Right renal pelvis (tissue), 4 donors: ENCODE measurements at places on chromosomes 7 and 10. TPM values are rescaled to one million over a fixed set of nuclear protein-coding genes. Genes with fewer than 3 reads are reported as not detected.
A peak's percentile ranks its signal among the peaks of the same experiment; 100 is the strongest.

Gene CDK14
- polyA plus RNA-seq = 30.3 TPM

Gene ATXN7L1
- 9.4 TPM for polyA plus RNA-seq

Gene ADIRF
- polyA plus RNA-seq = 11.3 TPM

Gene SLC13A1
- 22.8 TPM for polyA plus RNA-seq

GRCh38 chr10:85047979-85048378 is 719.6 kb downstream of the CCSER2 start:
- DNase-seq = no peak

DNA sequence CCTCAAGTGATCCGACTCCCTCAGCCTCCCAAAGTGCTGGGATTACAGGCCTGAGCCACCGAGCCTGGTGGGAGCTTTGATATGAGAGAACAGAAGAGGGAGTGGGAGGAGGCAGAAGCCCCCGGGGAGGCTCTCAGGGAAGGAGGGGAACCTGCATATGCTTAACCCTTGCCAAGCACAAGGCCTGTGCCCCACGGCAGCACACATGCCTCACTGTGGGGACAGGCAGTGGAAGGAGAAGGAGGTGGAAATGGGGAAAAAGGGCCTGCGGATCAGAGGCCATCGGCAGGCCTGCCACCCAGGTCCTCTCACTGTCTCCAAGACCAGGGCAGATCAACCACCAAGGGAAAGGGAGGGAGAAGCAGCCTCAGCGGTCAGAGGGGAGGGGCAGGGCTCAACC is 7.2 kb upstream of the GRID1 start:
- DNase-seq = no peak

DNA sequence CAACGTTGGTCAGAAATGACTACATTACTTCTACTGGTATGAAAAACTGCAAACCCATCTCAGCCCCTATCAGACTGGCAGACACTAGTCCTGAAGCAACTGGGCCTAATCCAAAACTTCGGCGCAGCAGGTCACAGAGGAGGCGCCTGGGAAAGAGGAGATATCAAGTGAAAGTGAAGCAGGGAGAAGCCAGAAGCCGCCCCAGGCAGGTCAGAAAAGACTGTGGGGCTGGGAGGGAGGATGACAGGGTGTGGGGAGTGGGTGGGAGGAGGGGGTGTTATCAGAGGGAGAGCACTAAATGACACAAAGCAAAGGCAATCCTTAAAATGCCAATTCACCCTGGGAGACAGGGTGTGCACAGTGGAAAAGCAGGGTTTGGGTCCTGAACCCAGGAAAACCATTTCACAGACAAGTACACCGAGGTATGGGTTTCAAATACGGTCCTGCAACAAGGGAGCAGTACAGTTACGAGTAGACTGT is 731 bp downstream of the CHCHD3 start:
- DNase-seq = no peak

GRCh38 chr10:96596422-96597407 is 9.9 kb upstream of the TM9SF3 start:
- DNase-seq = no peak

DNA sequence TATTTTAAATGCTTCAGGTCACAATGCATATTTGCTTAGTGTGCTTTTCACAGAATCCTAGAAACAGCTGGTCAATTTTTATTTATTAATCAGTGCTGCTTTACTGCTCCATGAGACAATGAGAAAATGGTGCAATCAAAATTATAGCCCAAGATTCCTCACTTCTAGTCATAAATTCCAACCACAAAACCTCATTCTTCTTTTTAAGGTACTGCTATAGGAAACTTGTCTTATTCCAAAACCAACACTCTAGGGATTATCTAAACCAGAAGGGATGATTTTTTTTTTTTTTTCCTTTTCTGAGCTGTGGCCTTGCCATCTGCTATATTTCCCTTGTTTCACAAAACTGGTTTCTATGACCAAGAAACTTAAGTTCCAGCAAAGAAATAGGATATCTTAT is 64.0 kb upstream of the SEMA3A start:
- no peak for DNase-seq

- peak; percentile 38 for DNase-seq
These were observed 194.8 kb upstream of the KMT2E start for GRCh38 chr7:104818961-104819880.

GRCh38 chr10:13528123-13528874 is 515 bp downstream of the BEND7 start:
- no peak for DNase-seq

DNA sequence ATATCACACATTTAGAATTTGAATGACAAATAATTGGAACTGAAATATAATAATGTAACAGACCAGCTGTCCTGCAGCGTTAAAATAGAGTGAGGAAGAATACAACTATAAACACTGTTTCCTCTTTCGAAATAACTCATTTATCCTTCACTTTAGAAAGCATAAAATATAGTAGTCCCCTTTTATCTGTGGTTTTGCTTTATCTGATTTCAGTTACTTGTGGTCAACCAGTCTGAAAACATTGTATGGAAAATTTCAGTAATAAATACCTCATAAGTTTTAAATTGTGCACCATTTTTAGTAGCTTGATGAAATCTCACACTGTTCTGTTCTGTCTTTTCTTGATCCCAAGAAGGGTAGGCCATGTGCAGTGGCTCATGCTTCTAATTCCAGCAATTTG is 31.7 kb downstream of the POLR1F start:
- no peak for DNase-seq

GRCh38 chr7:131692131-131692960 is 135.9 kb upstream of the PODXL start:
- DNase-seq = peak; percentile 35

DNA sequence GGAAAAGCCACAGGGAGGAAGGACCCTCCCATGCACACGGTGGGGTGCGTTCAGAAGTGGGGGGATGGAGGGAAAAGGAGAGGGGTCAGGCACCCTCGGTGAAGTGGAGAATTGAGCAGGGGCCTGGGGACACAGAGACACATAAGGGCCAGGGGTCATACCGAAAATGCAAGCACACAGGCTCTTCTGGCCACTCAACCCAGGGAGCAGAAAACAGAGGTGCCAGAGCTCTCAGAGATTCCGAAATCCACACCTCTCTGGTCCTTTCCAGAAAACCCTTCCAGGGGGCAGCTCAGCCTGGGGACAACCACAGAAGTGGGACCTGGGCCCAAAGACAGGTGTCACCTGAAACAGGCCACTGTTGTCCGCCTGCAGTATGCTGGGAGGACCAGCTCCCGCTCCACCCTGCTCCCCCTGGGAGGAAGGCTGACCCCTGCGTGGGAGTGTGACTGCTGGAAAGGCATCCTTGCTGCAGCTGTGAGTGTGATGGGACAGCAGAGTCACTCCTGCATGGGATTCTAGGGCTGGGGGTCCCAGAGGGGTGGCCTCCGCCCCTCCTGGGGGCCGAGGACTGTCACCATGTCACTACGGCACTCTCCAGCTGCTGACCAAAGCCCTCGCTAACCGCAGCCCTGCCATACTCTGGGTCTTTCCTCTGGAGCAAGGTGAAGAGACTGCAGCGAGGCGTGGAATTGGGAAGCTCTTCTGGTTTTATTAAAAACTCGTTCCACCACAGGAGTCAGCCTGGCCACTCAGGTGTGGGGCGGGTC is 63.1 kb downstream of the TMEM209 start:
- no peak for DNase-seq

DNA sequence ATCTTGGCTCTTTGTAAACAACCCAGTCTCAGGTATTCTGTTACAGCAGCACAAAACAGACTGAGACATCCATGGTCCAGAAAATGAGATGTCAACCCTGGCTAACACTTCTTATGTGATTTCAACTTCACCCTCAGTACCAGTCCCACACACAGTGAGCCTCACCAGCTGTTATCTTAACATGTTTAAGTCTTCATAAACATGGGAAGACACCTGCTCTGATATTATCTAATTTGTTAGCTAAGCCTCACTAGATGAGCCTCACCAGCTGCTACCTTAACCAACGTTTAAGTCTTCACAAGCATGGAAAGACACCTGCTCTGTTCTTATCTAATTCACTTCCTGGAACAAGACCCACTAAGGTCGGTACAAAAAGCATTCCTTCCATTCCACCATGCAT is 130.8 kb downstream of the CALN1 start:
- DNase-seq = no peak

GRCh38 chr7:21566094-21566493 is 23.3 kb downstream of the DNAH11 start:
- DNase-seq = no peak

DNA sequence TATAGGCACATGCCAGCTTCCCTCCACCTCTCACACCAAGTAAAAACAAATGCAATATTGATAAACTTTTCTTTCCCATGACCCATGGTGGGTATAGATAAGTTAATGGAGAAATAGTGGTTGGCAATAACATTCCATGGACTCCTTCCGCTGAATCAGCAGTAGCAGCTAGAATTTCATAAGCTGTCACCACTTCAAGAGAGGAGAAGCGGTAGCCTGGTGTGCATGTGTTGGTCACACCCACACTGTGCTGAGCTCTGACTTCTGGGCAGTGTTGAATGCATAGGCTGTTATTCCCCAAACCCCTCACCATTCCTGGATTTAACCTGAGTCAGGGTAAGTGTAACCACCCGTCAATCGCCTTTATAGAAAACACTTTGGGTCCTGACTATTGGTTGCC is 32.5 kb upstream of the BMPER start:
- DNase-seq = no peak

DNA sequence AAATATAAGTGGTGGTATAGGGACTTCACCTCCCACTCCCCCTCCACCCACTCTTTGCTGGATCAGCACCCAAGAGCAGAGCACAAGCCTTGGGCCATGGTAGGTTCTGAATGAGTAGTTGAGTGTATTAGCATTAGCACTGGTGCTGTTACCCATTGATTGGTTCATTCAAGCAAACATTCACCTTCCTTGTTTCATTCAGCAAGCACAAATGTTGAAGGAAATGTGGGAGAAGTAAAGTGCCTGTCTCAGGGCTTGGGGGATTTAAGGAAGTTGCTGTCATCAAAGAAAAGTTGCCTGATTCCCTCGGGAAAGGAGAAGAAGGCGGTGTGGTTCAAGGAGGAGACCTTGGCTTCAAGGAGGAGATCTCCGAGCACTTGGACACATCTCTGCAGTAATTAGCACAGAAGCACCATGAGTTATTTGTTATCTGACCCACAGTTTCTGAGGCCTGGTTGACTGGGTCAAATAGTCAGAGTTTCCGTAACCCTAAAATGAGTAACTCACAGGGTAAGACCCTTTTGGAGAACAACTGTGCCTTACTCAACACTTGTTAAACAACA is 17.3 kb downstream of the IL2RA start:
- no peak for DNase-seq

GRCh38 chr7:145511004-145511403 is 605.6 kb upstream of the CNTNAP2 start:
- DNase-seq = no peak

- no peak for DNase-seq
These were observed 9.3 kb upstream of the SPOCK2 start for GRCh38 chr10:72097448-72098300.

DNA sequence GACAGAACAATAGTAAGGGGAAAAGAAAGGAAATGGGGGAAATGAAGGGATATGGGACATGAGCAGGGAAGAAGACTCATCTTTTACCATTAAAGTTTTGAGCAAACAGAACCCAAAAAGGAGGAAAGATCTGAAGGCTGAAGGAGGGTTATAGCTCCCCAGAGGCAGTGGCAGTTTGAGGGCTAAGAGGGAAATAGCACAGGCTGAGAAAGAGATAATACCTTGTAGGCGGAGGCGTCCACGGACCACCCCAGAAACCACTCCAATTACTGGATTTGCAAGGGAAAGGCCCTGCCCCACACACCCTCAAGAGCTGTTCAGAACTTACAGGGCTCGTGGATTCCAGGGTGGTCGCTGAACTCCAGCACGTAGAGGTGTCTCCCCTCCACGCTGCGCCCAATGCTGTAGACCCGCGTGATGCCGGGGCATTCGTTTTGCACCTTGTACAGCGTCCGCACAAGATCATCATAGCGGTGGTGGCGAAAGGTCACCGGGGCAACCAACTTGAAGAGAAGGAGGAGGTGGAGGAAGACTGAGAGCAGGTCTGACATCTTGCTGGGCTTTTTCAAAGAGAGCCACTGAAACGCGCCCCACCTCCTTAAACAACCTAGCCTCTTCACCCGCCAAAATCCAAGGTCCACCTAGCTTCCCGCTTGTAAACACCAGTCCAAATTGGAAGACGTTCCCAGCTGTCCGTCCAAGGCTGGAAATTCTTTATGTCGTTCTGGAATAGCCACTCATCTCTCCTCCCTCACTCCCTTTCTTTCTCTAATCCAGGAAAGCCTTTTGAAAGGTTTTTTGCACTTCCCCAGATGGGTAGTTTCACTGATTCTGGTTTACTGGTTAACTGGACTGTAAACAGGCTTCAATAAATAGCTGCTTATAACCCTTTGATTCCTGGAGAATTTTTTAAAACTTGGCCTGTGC is at the start of gene CPN1:
Gene CPN1, minus strand, starts transcription at position 795 of the 927 bp plus-strand sequence. Its CDS starts 244 bp downstream, at position 551.
- DNase-seq = no peak

GRCh38 chr10:36494371-36494770 is 631.0 kb upstream of the ANKRD30A start:
- DNase-seq = no peak

- no peak for DNase-seq
These were observed 3.5 kb downstream of the RASSF4 start for GRCh38 chr10:44962870-44963738.

DNA sequence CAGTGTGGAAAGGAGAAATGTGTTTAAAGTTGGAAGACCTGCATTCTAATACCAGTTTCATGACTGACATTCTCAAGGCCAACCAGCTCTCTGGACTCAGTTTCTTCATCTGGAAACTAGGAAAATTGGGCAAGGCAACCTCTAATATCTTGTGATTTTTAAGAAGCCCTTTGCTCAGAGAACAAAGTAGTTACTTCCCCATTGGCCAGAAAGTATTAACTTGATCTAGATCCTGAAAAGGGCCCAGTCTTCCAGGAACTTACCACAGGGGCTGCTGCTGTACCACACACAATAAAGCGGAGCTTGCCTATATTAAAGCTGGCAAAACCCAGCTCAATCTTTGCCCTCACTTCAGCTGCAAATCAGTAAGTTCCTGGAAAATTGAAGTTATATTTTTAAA is 155.6 kb upstream of the ADO start:
- DNase-seq = no peak

DNA sequence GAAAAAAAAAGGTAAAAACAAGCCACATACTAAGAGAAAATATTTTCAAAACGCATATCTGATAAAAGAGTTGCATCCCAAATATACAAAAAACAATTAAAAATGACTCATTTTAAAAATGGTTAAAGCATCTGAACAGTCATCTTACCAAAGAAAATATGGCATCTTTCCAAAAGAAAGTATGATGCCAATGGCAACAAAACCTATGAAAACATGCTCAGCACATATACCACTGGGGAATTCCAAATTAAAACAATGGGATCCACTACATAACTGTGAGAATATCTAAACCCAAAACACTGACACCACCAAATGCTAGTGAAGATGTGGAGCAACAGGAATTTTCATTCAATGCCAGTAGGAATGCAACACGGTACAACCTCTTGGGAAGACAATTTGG is 39.3 kb downstream of the VSTM2A start:
- DNase-seq = no peak
